ENCODE measurements at places on chromosomes 12 and 14.

DNA sequence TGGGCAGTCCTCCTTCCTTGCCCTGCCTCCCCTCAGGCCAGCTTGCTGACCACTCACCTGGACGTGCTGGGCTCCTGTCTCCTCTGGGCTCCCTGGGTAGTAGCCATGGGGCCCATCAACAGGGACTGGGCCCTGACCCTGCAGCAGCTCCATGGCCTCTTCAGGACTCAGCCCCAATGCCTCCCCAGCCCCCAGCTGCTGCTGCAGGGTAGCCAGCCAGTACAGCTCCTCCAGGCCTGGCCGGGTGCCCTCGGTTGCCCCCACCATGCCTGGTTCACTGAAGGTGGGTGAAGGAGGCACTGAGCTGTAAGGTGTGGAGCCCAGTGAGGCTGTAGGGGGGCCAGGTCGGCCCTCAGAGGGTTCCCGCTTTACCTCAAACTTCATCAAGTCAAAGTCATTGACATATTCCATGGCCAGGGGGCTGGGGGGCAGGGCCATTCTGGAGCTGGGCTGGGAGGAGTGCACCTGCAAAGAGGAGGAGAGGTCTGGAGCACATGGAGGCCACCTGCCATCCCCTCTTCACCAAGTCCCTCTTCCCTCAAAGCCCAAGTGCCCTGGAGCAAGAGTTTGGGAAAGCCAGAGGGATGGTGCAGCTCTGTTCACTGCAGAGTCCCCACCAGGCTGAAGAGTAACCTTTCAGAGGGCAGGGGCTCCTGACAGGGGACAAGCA, 11.2 kb downstream of the CPNE6 start:
- DNase-seq: no peak

DNA sequence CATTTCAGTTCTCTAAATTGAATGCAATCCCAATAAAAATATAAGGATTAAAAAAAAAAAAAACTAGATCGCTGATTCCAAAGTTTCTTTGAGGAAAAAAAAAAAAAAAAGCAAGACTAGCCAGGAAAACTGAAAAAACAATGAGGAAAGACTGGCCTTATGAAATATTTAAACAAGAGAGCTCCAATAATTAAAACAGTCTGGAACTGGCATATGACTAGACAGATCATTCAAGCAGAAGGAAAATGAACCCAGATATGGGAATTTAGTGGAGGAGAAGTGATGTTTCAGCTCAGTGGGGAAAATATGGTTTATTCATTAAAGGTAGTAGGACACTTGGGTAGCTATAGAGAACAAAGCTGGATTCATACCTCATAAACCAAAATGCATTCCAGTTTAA, 42.0 kb upstream of the TBC1D15 start:
- no peak for DNase-seq

DNA sequence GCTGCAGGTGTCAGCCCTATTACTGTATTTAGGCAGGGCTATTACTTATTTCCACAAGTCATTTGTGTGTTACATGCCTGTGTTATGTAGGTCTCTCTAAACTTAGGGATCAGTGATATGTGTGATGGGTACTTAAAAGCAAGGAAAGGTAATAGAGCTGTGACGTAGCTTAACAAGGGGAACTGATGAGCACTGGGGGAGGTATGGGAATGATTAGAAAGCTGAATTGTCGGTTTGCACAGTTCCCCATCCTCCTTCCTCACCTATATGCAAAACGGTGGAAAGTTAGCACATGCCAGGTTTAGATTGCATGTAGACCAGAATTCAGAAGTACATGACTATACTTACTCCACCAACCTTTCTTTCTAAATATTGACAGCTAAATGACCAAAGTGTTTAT, 494.3 kb upstream of the GARIN6 start:
- DNase-seq: no peak

- DNase-seq: no peak
Observed at GRCh38 chr12:14950982-14951746, 10.2 kb downstream of the ARHGDIB start.

GRCh38 chr12:53603196-53603595, 23.0 kb downstream of the ATF7 start:
- no peak for DNase-seq

- DNase-seq: no peak
Observed at GRCh38 chr14:23115039-23115731, 3.9 kb downstream of the CEBPE start.

GRCh38 chr12:47725893-47726292, 603 bp upstream of the ENDOU start:
- no peak for DNase-seq

DNA sequence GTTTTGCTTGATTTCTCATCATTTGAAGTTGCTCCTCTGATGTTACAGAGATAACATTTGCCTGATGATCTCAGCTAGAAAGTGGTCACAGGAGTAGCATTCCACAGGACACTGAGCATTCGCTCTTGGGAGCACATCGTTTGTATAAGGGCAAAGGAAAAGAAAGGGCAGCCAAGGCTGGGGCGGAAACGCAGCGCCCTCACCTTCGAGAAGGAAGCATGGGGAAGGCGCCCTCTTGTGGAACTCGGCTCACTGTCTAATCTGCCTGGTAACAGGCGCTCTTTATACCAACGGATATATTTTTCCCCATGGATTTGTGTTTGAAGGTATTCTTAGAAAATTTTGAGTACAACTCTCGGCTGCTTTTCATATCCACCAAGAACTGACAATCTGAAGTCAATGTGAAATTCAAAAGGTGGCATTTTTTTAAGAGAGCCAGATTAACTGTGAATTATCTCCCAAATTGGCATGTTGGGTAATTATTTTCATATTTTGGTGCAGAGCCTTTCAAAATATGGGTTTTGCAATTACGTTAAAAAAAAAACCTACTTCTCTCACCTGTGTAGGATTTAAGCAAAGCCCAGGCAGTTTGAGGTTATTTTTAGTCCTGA, 172.7 kb downstream of the CAND1 start:
- peak; percentile 88 for DNase-seq

DNA sequence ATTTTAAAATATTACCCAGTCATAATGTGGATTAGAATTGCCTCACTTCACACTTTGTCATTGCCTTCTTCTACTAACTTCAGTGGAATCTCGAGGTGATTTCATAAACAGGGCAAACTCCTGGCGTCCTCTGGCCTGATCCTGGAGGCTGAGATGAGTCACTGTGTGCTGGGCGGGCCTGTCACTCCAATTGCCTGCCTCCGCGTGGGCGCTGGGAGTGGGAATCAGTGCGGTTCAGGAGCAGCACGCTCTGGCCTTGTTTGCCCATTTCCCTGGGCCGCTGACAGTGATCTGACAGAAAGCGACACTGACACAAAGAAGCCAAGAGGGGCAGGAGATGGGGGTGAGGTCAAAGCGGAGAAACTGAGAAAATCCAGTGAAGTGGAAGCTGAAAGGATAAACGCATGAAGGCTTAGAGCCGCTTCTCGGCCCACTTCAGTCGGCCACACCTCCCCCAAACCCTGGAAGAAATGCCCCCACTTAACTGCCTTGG, 29.7 kb downstream of the LGR5 start:
- DNase-seq: no peak

DNA sequence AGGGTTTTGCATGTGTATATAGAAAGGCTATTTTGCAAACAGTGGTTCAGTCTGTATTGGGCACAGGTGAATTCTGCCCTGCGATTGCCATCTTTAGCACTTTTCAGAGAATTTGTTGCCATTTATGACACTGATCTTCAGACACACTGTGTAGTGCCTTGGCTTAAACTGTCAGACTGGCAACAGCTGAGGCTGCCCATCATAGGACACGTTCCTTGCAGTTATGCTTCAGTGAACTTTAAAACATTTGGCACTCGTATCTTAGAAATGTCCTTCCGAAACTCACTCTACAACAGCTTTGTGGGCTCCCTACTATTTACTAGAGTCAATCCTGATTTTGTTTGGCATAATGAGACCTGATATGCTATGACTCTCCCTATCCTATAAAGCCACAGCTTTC, 29.1 kb downstream of the AP5M1 start:
- DNase-seq: no peak

GRCh38 chr12:12821975-12822374, 8.8 kb downstream of the DDX47 start:
- no peak for DNase-seq

- DNase-seq: no peak
Observed at GRCh38 chr12:39574785-39575497, 44.7 kb downstream of the ABCD2 start.

DNA sequence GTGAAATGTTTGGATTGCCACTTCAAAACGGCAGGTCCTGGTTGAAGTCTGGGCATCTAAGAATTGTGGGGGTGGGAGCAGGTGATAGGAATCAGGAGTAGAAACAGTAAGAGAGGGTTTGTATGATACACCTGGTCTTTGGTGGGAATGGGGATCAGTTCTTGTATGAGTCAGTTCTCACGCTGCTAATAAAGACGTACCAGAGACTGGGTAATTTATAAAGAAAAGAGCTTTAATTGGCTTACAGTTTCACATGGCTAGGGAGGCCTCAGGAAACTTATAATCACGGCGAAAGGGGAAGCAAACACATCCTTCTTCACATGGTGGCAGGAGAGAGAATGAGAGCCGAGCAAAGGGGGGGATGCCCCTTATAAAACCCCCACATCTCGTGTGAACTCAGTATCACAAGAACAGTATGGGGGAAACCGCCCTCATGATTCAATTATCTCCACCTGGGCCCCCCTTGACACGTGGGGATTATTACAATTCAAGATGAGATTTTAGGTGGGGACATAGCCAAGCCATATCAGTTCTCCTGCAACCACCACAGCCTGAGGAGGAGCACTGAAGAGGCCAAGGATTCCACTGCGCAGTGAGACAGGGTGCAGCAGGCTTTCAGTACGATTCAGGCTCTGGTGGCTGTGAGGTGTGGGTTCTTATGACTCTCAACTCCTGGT, 52.1 kb downstream of the DRAM1 start:
- DNase-seq: no peak

DNA sequence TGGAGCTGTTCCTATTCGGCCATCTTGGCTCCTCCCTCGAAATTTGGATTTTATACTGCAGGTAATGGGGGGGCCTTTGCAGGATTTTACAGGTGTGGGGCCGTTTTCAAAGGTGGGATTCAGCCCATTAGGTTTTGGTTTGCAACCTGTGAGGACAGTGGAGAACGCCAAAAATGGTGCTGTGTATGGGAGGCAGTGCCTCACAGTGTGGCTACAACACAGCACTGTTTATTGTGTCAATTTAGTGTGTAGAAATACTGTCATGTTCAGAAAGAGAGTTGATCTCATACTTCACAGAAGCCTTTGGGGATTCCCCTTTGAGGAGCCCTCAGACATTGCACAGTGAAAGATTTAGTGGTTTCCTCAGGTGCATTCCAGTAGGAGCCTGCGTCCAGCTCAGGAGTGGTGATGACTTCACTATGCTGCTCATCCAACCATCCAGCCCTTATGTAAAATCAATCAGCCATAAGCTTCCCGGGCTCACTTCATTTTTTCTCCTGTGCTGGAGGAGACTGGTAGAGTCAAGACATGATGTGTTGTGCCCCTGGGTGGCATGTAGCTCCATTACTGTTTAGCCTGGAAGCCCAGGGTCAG, 92.7 kb upstream of the PRMT8 start:
- no peak for DNase-seq

DNA sequence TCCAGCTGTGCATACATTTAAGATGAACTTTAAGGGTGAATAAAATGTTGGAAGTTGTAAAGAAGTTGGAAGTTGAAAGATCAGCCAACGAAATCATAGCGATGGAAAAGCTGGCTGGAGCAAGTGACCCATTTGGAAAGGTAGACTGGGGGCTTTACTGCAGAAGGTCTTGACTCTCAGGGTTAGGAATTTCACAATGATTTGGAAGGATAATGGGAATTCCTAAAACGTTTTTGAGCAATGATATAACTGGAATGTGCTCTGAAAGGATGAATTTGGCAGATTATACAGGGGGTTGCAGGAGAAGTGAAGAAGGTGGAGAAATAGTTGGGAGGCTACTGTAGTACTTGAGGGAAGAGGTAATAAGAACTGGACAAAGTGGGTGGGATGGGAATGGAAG, 27.4 kb downstream of the EMP1 start:
- no peak for DNase-seq

- no peak for DNase-seq
Observed at GRCh38 chr14:55272922-55273321, 1.7 kb downstream of the FBXO34 start.

- no peak for DNase-seq
Observed at GRCh38 chr12:92987846-92988621, 58.9 kb upstream of the EEA1 start.

- no peak for DNase-seq
Observed at GRCh38 chr12:116302166-116303058, 24.9 kb upstream of the MED13L start.

DNA sequence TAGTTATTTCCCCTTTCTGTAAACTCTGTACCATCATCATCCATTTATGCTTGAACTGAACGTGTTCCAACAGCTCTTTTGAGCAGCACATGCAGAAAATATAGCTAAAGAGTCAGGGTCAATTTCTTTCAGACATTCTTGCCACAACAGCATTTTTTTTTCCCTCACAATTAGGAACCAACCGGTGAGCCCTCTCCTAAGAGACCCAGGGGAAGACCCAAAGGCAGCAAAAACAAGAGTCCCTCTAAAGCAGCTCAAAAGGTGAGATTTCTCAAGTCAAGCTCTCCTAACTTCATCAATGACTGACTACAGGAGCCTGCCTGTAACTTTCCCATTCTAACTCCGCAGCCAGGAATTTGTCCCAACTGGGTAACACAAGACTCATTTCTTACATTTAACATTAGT, 3.5 kb downstream of the HMGA2 start:
- DNase-seq: no peak

- no peak for DNase-seq
Observed at GRCh38 chr12:39065455-39065854, 160.1 kb upstream of the CPNE8 start.

DNA sequence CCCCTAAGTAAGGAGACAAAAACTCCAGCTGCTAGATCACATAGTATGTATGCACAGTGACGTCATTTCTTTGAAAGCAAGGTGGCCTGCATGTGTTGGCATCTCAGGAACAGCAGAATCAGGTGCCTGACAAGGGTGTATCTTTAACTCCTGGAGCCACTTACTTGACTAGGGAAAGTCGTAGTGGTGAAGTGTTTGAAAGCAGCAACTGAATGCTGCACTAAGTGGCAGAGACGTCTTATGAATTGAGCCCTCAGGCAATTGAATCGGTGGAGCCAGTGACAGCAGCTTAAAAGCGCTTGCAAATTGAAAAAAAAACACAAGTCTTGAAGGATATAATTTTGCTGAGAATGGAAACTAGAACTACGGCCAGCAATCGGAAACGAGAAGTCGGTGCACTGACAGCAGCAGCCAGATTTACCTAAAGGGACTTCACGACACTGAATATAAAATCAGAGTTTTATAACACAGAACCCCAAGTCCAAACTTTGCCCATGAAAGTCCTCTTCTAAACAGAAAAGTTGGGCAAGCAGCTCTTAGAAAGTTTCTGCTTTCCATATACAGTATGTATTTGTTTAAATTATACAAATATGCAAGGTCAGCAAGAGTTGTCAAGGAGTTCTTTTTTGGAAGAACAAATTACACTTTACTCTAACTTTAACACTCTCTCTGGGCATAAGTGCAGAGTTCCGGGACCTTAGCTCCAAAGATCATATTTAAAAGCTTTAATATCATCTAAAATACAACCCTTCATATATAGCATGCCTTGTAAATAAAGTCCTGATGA, 1.1 kb downstream of the IGF1 start:
- DNase-seq: no peak
